ENCODE measurements at places on chromosomes 5 and 9.

- DNase-seq, result no peak
Observed at GRCh38 chr9:101397746-101398067, 711 bp downstream of the MRPL50 start.

GRCh38 chr5:181232593-181232992 lies 9.5 kb downstream of the TRIM41 start:
- no peak for DNase-seq

DNA sequence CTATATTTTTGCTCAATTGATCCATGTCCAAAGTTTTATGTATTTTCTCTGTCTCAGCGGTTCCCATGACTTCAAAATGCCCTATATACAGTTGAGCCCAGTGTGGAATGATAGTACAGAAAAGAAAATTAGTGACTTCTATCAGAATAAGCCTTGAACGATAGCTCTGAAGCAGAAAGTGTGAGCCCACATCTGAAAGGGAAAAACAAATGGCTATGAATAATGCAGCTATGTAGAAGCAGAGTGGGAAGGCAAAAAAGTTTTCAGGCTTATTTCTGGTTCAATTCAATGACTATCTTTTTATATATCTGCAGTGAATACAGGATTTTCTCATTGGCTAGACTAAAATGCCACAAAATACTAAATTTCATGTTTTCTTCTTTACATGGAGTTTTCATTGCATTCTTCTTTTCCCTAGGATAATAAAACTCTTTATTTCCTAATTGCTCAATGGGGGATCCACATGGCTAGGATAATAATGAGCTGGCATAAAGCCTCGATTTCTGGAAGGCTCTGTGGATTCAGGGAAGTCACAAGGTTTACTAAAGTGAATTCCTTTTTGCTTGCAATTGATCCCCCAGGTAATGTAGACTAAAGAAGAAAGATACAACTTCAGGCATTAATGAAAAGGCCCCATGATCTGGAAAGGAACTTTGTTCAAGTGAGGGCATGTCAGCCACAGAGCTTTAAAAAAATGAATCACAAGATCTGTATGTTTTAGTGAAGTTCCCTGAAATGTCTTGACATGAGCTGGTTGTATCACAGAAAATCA lies 377.0 kb upstream of the RIOK2 start:
- no peak for DNase-seq

- DNase-seq, result no peak
Observed at GRCh38 chr5:67156976-67157583, 39.5 kb downstream of the CD180 start.

DNA sequence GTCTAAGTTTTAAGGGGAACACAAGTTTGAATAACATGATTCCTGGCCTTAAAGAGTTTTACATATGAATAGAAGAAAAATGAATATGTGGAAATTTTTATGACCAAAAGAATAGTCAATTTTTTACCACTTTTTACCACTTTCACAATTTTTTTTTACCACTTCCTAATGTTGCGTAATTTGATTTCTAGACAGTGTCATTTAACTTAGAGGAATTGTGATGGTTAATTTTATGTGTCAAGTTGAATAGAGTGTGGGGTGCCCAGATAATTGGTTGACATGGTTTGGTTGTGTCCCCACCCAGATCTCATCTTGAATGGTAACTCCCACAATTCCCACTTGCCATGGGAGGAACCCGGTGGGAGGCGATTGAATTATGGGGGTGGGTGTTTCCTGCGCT lies 416.6 kb downstream of the KIF4B start:
- DNase-seq, result no peak

Measured in esophagus squamous epithelium (tissue), 5 donors.